ENCODE measurements at places on chromosomes 11 and 22.
A peak's percentile ranks its signal among the peaks of the same experiment; 100 is the strongest.

- DNase-seq, result no peak
Observed at GRCh38 chr11:67633758-67634365, 4.1 kb upstream of the NUDT8 start.

- DNase-seq, result no peak
Observed at GRCh38 chr11:115527534-115528125, 23.4 kb upstream of the CADM1 start.

GRCh38 chr11:132792341-132793140, 739.8 kb downstream of the OPCML start:
- no peak for DNase-seq

- DNase-seq, result no peak
Observed at GRCh38 chr22:31243339-31244045, 31.4 kb downstream of the LIMK2 start.

DNA sequence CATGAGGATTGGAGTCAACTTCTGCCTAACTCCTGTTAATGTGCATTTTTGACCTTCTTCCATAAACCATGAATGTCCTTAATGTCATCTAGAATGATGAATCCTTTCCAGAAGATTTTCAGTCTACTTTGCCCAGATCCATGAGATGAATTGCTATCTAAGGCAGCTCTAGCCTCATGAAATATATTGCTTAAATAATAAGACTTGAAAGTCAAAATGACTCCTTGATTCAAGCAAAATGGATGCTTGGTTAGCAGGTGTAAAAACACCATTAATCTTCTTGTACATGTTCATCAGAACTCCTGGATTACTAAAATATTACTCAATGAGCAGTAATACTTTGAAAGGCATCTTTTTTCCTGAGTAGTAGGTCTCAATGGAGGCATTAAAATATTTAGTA, 238.5 kb upstream of the ZC3H12C start:
- no peak for DNase-seq

GRCh38 chr11:77151804-77152509, 23.9 kb downstream of the MYO7A start:
- peak; percentile 50 for DNase-seq

- no peak for DNase-seq
Observed at GRCh38 chr11:11481371-11481770, 128.3 kb upstream of the CSNK2A3 start.

DNA sequence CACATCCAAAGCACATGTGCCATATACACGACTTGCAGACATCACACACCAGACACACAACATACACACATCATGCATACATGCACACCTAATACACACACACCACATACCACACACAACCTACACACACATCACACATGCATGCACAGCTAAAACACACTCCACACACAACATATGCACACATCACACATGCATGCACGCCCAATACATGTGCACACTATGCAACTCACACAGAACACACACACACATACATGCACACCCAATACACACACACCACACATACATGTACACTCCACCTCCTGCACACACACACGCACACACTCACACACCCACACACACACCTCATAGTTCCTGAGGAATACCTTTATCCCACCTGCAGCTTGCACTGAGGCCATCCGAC, 436.0 kb downstream of the MIAT start:
- DNase-seq, result no peak

- no peak for DNase-seq
Observed at GRCh38 chr11:22635689-22636088, 10.1 kb upstream of the FANCF start.

DNA sequence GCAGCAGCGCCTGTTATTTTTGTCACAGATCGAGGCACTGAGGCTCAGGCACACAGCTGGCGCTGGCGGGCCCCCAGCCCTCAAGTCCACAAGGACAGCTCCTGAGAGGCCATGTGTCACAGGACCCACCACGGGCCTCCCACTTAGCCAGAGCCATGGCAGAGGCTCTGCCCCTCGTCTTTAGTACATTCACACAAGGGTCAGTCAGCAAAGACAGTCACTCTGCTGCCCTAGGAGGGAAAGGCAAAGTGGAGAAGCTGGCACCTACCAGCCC, 29.1 kb downstream of the GNAZ start:
- no peak for DNase-seq

DNA sequence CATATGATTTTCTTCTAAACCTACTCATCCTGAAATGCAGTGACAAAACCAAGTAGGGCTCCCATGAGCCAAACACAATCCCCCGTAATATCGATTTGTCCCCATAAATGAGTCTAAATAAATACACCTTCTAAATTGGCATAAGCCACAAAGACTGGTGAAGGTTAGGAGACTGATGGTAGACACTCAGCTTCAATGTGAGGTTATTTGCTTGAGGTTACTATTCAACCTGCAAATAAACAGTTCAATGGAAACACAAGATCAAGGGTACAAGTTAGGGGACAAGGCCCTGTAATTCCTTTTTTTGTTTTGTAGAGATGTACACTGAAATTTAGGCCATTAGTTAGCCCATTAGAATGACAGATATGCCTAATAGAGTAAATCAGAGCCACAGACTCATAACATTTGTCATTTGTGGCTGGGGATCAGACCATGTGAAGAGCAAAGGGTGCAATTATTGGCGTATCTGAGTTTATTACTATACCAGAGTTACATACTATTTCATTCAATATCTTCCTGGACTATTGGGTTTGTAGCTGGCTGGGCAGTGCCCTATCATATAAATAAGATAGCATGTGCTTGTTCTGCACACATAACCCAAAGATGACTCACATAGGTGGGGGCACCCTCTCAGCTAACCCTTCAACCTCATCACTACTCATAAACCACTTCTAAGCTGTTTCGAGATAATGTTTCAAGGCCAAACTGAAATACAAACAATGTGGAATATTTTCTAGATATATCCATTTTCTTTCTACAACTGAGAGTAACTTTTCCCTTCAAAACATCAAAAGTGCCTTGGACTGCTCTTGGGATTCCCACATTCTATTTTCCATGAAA, 695.3 kb downstream of the KCNA4 start:
- no peak for DNase-seq

DNA sequence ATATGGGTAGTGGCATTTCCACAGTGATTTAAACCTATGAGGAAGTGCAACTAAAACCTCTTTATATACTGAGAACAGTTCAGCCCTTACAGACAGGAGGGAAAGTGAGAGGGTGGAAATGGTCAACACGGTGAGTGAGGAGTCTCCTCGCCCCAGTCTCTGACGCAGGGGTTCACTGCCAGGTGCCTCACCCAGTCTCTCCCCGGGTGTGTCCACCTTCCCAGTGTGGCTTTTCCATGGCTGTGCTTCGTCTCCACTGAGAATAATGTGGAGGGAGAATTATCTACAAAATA, 116.6 kb upstream of the TOP3B start:
- no peak for DNase-seq
